Femur (tissue), 1 donor: ENCODE measurements at places on chromosomes 3 and 15.

DNA sequence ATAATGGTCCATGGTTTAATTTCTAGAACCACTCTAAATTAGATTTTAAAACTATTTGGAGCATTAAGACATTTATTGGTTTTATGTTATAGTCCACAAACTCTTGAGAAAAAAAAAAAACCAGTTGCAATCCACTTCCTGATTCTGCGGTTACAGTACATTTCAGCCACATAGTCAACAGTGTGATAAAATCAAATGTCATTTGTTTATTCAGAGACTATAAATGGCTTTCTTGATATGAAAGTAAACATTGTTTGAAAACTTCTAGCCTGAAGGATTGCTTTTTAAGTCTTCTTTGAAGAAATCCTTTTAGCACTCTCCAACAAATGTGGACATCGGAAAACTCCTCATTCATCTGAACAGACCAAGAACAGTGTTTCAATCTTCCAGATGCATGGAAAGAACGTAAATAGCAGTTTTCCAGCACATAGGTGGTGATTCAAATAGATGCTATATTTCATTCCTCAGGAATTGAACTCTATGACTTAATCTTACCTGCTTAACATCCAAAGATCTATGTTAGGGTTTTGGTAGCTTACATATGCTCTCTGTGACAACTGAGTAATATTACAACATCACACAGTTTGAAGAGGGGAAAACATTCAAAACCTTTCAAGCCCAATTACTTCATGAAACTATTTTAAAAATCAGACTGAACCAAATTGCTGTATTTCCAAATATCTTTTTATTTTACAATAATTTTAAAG, 87.8 kb upstream of the UBE2E2 start:
- DNase-seq = no peak

DNA sequence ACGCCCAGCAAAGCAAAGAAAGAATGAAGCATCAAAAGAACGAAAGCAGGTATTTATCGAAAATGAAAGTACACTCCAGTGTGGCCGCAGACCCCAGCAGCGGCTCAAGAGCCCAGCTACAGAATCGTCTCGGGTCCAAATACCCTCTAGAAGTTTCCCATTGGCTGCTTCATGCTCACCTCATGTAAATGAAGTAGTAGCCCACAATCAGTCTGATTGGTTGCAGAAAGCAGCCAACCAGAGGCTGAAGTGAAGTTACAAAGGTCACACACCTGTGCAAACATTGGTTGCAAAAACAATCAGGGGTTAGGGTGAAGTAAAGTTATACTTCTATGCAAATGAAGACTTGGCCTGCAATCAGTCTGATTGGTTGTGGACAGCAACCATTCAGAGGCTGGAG, 32.0 kb downstream of the SV2B start:
- no peak for DNase-seq

DNA sequence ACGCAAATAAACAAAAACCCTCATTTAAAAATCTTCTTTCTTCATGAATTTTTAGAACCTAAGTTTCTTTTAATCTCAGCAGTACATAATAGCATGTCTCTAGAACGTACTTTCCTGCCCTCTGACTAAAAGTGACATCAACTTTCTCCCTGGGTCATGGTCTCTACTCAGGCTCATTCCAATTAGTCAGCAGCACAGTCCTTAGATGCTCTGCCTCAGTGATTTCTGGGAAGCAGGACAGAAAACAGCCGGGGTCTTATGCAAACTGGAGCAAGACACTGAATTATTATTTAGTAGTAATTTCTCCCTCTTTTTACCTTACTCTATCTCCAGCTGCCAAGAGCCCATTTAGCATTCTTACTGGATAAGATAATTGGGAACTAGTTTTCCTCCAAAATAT, 365.2 kb downstream of the TUSC7 start:
- DNase-seq = no peak

GRCh38 chr3:190019006-190019405, 101.7 kb downstream of the P3H2 start:
- DNase-seq = no peak

- no peak for DNase-seq
Observed at GRCh38 chr3:48963591-48963990, 26.4 kb upstream of the P4HTM start.

DNA sequence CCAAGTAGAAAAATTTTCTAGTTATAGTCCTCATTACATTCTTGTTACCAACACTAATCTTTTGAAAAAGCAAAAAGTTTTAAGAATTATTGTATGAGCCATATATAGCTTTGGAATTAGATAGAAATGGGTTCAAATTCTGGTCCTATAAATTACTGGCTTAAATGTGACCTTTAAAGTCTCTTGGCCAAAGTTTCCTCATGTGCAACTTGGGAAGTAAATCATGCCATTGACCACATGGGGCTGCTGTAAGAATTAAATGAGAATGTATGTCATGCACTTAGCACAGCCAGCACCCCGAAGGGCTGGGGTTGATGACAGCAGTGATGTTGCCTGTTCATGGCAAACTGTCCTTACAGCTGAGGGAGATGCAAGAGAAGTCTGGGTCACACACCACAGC, 108.3 kb downstream of the TOP2B start:
- DNase-seq = no peak

GRCh38 chr3:28039234-28039633, 202.2 kb upstream of the CMC1 start:
- DNase-seq = no peak

- DNase-seq = peak; percentile 5
Observed at GRCh38 chr3:14127516-14128161, 2.8 kb downstream of the TMEM43 start.

- DNase-seq = no peak
Observed at GRCh38 chr15:36109943-36110658, 469.3 kb upstream of the CDIN1 start.

DNA sequence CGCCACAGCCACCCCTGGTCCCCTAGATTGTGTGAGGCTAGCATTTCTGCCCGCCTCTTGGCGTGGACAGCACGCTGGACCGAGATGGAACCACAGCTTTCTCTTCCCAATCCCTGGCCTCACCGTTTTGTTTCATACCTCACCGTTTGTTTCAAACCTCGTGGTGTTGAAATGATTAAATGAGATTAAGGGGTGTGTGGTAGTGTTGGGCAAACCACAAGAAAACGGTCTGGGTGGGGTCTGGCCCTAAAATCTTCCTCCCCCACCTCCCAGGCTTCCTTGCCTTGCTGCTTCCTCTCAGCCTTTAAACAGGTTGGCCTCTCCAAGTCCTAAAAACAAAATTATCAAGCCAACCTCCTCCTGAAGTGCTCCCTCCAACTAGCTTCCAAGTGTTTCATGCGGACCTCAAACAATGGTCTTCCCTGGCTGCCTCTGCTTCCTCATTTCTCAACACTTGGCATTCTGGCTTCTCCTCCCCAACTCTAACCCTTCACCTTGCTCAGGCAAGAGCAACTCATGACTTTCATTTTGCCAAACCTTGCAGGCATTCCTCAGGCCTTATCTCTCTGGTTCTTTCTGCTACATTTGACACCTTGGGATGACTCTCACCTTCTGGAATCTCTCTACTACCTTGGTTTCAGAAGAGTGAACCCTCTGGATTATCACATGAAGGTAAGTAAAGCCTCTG, 1.4 kb upstream of the ATP13A3 start:
- no peak for DNase-seq

- DNase-seq = no peak
Observed at GRCh38 chr15:48643206-48643605, 2.3 kb downstream of the FBN1 start.

- DNase-seq = no peak
Observed at GRCh38 chr15:28086175-28086703, 12.9 kb downstream of the OCA2 start.

DNA sequence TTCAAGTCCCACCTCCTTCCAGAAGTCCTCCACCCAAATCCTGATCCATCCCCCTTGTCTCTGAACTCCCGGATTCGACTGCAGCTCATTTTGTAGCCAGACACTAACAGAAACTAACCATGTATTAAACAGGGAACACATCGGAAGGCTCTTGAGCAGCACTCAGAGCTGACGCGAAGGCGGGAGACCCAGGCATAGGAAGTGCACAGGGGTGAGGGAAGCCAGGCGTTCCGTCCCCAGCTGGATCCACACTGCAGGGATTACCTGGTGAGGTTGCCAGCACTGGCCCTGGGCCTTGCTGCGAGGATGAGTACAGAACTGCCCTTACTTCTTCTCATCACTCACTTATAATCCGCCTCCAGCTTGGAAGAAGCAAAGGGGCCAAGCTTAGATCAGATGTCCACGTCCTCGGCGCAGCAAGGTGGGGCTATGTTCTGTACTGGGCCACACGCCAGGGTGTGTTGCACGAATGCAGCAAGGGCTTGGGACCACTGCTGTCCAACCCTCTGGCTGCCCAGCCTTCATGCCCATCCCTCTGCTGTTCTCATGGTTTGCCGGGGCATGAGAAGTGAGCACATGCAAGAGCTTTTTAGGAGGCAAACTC, 124.2 kb upstream of the SMAD3 start:
- DNase-seq = peak; percentile 63

DNA sequence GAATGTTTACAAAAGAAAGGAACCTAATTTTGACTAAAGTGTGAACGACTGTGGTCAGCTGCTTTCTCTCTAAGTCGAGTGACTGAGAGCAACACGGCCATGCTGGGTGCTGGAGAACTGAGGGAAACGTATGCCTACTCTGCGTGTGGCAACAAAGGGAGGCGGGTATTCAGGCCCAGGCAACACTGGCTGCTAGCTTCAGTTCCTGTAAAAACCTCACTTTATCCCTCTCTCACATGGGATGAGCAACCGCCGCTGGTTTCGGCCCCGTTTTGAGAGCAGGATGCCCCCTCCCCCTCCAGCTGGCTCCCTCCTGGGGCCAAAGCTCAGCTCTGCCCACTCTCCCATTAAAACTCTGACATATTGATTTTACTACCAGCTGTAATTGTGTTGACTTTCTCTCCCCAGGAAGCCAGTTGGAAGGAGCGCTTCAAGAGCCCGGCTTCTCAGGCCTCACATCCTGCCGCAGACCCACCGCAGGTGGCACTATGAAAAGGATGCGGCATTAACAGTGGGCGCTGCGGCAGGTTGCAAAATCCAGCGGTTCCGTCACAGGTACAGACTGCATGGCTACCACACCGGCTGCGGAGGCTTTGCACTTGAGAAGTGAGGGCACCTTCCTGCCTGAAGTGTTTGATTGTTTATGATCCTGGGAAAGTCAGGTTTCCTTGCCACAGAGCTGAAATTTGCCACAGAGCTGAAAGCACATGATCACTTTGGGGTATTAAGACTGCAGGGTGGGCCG, 12.7 kb downstream of the PLXND1 start:
- DNase-seq = peak; percentile 61

DNA sequence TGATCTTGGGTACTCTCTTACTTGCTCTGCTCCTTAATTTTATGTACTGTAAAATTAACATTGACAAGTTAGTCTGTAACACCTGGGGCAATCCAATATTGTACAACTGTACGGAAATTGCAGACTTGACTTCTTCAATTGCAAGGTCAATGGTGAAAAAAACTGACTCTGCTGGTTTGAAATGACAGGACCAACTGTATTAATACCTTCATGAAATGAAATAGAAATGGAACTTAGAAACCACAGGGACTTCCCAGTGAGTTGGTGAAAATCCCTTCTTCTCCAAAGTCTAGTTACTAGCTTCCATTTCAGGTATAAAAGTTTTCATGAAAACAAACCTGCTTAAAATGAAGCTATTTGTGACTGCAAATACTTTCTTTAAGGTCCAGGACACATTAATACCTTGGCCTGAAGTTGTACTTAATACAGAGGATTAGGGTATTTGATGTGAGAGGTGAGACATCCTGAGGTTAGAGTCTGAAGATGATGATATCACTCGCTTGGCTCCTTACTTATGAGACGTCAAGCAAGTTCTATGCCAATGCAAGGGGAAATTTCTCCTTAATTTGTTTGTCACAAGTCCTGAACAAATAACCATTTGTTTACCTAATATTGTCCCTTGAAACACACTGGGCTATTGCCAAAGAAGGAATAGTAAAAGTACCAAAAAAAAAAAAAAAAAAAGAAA, 226.2 kb upstream of the TP63 start:
- no peak for DNase-seq

DNA sequence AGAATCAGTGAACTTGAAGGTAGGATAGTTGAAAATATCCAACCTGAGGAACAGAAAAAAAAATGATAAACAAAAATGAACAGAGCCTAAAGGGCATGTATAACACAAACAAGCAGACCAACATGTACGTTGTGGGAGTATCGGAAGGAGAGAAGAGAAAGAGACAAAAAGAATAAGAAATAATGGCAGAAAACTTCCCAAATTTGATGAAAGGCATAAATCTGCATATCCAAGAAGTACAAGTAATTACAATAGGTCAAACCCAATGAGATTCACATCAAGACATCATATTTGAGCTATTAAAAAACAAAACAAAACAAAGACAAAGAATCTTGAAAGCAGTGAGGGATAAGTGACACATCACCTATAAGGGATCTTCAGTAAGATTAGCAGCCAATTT, 38.1 kb upstream of the ATP13A5 start:
- no peak for DNase-seq

DNA sequence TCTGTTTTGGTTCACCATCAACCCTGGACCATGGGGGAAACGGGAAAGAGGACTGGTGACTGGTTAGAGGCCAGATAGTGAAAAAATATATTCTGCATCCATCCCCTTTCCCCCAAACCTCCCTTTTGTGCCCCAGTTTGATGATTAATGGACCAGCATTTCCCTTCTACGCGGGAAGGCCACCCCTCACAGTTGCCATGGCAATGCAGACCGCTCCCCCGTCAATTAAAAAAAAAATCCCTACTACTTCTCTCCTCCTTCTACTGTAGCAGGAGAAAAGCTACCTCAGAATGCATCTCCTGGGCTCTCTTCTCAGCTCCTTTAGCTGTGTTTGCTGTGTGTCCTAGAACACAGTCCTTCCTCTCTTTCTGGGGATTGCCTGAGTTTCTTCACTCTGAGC, 4.0 kb downstream of the BAHD1 start:
- no peak for DNase-seq

DNA sequence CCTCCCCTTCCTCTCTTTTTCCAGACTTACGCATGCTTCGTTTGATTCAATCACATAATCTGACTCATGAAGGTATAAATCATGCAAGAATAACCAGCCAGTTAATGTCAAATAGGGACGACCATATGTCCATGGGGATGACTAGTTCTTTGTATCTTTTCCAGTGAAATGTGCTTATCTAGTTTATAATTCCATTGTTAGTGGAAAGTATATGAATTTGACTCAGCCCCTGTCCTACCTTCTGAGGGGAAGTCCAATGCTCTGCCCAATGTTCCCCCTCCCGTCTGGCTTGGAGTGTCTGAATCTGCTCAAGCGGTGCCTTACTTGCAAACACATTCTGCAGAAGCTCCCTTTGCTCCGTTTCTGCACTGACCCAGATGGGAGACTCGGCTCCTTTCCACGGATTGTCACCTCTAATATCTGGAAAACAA, 55.0 kb upstream of the EPHB3 start:
- no peak for DNase-seq

DNA sequence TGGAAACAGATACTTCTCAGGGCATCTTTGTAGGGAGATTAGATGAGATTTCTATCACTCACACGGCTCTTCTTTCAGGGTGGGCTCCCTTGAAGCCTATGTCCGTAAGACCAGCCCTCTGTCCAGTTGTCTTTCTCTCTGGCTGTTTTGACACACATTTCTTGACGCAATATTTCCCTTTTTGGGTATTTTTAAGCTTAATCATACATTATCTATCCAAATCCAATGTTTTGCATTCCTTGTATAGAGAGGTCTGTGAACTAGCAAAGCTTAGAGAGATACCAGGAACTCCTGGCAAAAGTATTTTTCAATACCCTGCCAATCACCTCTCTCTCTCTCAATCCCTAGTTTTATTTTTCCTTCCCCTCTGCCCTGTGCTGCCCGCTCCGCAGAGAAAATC, 79.3 kb downstream of the EOMES start:
- no peak for DNase-seq
